ENCODE measurements at places on chromosomes 6 and 20.

GRCh38 chr20:62751551-62752150 lies 43.0 kb downstream of the NTSR1 start:
- DNase-seq: no peak

GRCh38 chr20:33522256-33522820 lies 32.4 kb downstream of the CBFA2T2 start:
- no peak for DNase-seq

DNA sequence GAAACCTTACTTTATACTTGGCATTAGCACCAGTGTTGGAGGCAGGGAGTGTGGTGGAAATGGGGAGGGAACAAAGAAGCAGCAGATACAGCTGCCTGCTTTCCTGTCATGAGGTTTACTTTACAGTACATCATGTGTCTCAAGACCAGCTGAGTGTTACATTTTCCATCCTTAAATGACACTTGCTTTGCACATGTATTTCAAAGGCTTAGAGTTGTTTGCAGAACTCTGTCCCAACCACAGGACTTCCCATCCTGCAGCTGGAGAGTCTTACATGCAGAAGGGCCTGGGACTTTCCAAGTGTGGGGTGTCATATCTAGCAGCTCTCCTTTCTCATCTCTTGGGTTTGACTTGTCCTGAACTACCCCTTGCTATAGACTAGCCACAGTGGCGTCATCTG lies 395.9 kb downstream of the DHX35 start:
- no peak for DNase-seq

GRCh38 chr6:158847012-158847529 lies 27.9 kb upstream of the EZR start:
- DNase-seq: no peak

DNA sequence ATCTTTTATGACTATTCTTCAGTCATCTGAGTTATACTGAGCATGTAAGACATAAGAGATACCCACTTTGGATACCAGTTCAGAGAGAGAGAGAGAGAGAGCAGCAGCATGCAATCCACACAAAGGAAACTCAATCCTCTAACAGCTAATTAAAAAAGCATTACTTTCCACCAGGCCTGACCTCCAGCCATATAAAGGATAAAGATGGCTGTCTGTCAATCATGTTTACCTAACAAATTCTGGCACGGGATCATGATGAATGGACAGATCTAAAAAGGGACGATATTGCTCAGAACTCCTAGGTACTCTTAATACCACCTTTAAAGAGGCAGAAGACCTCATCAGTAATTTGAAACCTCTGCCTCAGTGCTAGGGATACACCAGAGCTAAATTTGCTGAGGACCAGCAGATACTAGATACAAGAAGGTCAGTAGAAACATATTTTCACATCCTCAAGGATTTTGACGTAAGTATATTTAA lies 159.2 kb downstream of the RPS12 start:
- DNase-seq: no peak

GRCh38 chr6:4347877-4348276 lies 212.5 kb upstream of the ECI2 start:
- no peak for DNase-seq

DNA sequence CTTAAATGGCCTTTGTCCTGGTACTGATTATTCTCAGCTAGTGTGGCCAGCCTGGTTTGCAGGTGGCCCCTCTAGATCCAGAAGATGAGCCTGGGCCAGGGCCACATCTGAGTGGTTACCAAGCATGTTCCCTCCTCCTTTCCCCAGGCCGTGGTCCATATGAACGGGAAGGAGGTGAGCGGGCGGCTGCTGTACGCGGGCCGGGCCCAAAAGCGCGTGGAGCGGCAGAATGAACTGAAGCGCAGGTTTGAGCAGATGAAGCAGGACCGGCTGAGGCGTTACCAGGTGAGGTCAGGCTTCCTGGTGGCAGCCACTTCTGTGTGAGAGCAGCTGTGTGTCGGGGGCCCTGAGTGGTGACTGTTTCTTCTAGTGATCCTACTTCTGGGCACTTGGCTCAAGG lies 11.6 kb downstream of the PABPC1L start:
- DNase-seq: no peak

DNA sequence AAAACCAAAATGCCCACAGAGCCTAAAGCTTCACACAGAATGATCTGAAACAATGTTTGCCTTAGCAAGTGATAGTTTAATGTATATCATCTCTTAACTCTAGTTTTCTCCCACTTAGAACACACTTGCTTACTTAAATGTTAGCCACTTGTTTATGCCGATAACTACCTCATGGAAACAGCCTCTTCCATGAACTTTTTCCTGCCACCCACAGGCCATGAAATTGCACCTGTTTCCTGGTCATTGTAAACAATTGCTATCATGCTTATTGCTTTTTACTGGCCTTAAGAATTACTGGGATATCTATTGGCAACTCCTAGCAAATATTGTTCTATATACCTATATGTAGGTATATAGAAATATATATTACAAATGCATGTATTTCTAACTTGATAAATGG lies 231.1 kb downstream of the HDGFL1 start:
- DNase-seq: no peak

DNA sequence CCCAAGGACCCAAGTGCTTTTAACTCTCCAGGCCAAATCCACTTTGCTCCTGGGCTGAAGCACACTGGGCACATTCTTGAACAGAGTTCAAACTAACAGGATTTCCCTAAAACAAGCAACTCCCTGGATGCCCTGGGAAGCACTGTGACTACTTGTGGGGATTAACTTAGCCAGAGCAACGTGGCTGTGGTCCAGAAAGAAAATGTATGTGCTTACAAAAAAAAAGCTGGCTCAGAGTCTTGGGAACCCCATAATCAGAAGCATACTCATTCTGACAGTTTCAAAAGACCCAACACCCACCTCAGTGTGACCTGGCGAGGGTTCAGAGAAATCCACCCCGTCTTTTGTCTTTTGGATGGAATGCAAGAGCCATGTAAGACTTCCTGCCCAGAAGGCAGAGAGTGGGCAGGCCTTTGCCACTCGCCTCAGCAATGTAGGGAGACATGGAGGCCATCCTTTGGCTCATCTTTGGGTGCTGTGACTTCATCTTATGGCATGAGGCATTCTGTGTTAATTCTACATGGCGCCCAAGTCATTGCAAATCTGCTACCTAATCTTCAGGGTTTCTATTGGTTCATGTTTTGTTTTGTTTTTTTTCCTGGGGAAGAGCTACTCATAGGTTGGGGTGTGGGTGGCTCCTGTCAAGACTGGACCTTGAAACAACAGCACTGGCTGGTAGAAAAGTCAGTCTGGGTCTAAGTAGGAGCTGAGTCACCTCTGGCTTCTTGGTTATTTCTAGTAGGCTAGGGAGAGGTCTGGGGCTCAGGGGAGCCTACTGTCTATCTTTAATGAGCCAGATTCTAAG lies 248.6 kb upstream of the SUPT3H start:
- no peak for DNase-seq

DNA sequence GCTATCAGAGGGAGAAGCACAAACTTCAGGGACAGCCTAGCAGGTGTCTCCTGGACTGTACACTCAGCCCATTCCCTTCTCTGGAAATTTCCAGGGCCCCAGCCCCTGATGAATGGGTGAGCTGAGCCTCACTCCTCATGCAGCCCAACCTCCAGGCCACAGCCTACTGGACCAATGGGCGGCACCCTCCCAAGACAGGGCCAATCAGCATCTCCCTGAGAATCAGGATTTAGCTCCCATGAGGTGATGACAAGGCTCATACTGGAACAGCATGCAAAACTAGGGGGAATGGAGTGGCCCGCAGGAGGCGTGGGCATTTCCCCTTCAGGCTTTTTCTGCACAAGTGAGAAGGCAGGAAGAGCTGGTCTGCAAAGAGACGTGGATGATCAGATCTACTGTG lies 29.0 kb downstream of the NFATC2 start:
- no peak for DNase-seq

DNA sequence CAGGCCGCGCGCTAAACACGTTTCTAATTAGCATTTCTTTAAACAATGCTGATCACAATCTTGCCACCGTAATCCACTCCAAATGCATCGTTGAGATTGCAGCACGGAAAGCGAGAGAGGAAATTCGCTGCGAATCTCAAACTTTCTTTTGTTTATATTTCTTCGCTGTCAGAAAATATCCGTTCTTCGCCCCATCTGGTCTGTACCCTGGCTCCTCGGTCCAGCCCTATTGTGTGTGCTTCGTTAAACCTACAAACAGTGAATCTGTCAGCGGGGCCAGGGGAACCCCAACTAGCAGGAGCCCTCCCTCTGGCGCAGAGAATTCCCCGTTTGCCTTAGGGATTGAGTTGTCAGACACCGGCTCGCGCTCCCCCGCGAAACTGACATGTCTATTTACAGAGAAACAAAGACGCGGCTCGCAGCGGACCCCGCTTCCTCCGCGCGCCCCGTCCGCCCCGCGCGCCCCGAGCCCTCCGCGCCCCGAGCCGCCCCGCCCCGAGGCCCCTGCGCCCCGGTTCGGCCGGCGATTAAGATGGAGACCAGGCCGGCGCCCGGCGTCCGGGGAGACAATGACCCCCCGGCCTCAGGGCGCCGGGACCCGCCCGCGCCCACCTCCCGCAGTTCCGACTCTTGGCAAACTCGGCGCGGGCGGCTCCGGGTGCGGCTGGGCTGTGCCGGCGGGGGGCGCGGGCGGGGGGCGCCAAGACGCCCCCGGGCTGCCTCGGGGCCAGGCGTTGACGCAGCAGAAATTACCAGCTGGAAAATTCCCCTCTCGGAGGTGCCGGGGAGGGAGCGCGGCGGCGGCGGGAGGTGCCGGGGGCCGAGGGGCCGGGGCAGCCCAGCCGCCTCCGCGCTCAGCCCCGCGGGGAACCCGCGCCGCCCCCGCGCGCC lies 874 bp downstream of the ZBTB46 start:
- DNase-seq: peak; percentile 2

- DNase-seq: no peak
Observed at GRCh38 chr6:97427648-97428047, 144.6 kb upstream of the MMS22L start.

DNA sequence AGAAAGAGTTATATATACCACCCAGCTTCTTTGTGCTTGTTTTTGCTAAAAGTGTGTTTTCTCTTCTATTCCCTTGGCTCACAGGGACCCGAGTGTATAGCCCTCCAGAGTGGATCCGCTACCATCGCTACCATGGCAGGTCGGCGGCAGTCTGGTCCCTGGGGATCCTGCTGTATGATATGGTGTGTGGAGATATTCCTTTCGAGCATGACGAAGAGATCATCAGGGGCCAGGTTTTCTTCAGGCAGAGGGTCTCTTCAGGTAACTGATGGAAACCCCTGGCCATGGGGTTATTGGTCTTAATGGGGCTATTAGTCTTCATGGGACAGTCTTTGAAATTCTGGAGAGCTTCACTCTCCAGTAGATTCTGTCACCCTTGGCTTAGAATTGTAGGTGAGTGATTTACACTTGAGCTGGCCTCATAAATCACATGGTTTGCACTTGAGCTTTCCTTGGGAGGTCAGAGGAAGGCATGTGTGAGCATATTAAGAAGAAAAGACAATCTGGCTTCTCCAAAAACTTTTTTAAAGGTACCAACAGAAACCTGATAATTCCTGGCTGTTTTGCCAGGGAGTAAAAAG lies 3.0 kb downstream of the PIM1 start:
- no peak for DNase-seq

DNA sequence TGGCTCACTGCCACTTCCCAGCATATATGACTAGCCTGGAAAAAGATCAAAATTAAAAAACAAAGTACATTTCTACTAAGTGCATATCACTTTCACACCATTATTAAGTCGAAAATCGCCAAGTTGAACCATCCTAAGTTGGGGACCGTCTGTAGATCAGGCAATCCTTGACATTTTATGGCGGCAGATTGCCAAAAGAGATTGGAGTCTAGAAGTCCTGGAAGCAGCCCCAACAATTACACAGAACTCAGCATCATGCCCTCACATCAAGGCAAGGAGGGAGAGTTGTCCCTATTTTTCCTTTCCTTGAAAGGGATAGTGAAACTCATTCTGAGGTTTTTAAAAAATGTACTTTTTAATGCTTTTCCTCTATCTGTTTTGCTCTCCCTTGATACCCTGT lies 30.7 kb downstream of the SLC22A3 start:
- DNase-seq: no peak

GRCh38 chr20:13580707-13581106 lies 58.0 kb downstream of the TASP1 start:
- DNase-seq: no peak

DNA sequence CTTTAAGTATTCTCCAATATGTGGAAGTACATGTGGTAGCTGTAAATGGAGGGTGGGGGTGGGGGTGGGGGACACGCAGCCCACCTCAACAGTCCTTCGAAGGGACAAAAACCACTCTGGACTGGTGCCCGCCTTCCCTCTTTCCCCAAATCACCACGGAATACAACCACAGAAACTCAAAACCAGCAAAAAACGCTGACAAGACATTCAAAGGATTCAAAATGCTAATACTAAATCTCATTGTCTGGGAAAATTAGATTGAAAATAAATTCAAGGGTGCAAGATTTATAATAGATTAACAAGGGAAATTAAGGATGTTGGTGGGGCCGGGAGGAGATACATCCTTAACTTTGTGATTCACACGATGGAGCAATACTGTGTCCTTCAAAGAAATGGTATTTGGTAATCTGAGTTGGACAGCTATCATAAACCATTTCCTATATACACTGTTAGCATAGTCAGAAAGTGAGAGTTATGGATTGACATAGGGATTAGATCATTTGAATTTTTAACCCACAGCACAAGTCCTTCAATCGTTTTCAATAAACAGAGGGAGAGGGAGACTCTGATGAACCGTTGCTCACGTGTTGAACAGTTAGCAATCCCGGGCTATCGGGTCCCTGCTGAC lies 766 bp upstream of the TBC1D22B start:
- DNase-seq: no peak

GRCh38 chr6:114940181-114940580 lies 597.4 kb upstream of the HS3ST5 start:
- DNase-seq: no peak

DNA sequence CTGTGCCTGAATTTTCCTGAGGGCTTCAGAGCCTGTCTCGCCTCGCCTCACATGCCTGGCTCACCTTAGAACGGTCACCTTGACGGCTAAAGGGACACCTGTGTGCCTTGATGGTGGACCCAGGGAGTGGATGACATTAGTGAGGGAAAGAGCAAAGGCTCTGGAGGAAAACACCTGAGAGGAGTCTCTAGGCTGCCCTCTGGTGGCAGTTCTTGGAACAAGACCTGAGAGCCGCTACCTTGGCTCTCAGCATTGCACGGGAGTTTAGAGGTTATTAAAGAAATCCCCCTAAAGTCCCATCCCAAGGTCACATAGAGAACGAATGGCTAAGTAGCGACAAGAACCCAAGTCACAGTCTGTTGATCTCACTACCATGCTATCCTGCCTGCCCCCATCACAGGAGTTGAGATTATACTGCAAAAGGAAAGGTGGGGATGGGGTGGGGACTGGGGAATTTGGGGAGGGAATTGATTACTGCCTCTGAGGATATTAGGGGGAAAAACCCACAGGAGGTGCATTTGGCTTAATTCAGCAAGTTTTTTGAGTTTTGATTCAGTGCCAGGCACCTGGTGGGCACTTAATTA lies 7.9 kb upstream of the CDSN start:
- no peak for DNase-seq

Measured in epithelial cell of proximal tubule (primary cell).